NCI-H526 (cell line): ENCODE measurements at places on chromosomes 12 and 14.

GRCh38 chr14:99143793-99144192, 128.2 kb downstream of the BCL11B start:
- DNase-seq = peak; percentile 17

GRCh38 chr14:56482310-56482911, 97.2 kb upstream of the TMEM260 start:
- peak; percentile 82 for DNase-seq

DNA sequence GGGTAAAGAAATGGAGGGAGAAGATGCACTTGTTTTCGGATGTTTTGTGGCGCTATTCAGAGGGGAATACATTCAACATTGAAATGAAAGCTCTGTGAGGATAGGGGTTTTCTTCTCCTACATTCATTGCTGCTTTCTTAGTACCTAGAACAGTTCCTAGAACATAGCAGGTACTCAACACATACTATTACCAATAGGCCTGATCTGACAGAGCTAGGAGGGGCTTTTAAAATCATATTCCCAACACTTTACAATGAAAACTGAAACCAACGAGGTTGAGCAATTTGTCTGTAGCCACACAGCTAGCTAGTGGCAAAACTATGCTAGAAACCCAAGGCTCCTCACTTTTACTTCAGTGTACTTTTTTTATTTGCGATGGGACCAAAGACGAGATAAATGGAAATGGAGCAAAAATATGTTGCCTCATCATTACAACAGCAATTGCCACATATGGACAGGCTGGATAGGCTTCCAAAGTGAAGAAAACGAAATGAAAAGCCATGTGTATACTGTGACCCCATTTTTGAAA, 23.1 kb upstream of the IL22 start:
- DNase-seq = no peak

GRCh38 chr12:124208489-124208888, 86.4 kb upstream of the RFLNA start:
- no peak for DNase-seq

DNA sequence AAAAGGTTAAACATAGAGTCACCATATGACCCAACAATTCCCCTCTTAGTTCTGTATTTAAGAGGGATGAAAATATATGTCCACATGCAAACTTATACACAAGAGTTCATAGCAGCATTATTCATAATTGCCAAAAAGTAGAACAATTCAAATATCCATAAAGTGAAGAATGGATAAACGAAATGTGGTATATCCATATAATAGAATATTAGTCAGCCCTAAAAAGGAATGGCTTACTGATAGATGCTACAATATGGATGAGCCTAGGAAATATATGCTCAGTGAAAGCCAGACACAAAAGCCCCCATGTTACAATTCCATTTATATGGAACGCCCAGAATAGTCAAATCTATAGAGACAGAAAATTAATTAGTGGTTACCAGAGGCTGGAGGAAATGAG, 44.1 kb upstream of the RIN3 start:
- DNase-seq = no peak

GRCh38 chr14:60235440-60235839, 13.6 kb upstream of the PPM1A start:
- DNase-seq = no peak

DNA sequence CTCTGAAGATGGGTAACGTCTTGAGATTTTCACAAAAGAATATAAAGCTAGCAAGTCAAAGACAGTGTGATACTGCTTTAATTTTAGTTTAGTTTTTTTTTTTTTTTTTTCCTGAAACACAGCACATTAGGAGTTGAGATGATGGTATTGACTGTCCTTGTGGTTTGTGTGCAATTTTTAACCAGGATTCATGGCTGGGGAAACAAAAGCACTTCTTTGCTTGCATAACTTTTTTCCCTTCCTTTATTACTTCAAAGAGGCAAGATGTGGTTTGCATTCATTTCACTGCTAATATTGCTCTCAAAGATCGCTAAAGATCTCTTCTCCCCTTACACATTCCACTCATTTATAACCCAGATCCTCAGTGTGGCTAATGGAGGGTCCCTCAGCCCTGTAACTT, 157.1 kb upstream of the PZP start:
- no peak for DNase-seq

DNA sequence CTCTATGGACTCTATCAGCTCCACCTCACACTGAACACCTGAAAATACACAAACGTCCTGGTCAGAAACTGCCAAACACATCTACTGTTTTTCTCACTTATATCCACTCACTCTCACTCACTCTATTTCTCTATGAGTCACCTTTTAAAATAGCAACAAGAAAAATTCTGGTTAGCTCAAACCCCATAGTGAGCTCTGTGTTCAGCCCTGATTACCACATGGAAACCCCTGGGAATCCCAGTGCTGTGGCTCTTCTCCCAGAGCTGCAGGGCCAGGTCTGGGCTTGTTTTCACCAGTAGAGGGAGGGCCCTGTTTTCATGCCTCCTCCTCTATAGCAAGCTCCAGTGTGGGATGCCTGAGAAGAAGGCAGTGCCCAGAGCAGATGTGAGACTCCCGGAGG, 1126.1 kb downstream of the TMEM121 start:
- DNase-seq = peak; percentile 65

DNA sequence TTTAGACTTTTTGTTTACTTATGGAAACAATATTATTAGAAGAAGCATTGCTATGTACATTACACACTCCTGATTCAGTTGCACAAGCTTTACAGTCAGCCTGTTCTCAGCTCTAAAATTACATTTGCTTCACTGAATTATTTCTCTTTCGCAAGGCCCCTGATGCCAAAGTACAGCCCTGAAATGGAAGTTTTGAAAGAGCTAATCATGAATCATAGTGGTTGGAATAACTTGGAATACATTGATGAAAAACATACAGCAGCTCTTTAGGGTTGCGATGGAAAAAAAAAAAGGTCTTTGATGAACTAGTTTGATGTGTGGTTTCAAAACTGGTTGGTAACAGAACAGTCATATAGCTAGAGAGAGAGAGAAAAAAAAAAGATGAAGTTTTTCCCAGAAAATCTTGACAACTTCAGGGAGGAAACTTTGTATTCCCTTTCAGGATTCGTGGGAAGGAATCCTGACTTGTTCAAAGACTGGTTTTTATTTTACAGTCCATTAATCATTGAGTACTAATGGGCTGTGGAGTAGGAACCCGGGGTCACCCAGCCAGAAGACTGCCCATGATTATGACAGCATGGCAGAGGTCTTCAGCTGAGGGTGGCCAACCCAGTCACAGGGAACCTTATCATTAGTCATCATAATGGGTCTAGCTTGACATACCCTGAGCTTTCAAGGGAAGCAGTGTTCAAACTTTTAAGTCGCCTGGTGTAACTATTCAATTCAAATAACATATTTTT, 460.1 kb downstream of the NAV3 start:
- DNase-seq = no peak

- peak; percentile 37 for DNase-seq
Observed at GRCh38 chr12:84874125-84874824, 38.3 kb downstream of the SLC6A15 start.

- DNase-seq = peak; percentile 76
Observed at GRCh38 chr14:106210650-106211049, 684.3 kb downstream of the TMEM121 start.
